DMS53 (cell line): ENCODE measurements at places on chromosomes 4 and X.

- DNase-seq: no peak
Observed at GRCh38 chrX:79259073-79259689, 108.0 kb downstream of the ITM2A start.

DNA sequence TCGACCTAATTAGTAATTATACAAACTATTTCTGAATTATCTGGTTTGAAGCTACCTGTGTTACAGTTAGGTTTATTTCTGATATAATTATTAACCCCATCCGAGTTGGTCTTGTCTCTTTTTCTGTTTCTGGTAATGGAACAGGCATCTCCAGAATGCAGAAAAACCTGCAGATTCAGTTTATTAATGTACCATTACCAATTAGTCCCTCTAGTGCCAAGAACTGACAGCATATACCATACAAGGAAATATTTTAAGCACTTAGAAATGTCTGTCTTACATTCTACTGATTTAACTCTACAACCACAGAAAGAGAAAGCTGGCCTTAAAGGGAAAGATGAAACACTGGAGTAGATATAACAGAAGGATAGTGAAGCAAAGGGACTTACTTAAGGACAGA, 570.6 kb downstream of the CENPC start:
- DNase-seq: no peak

DNA sequence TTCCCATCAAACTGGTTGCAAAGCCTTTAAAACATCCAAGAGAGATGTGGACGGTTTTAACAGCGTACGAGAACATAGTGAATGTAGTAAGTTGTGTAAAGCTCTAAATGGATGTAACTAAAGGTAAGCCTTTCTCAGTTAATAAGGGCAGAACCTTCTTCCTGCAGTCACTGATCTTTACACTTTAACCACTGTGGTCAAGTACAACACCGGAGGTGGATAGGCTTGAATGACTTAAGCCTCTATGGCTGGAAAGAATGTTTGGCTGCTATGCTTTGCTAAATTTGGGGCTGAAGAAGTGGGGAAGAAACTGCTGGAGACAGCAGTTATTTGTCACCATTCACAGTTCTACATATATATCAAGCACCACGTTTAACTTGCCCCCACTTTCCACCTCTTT, 285.1 kb upstream of the FMR1 start:
- DNase-seq: no peak

GRCh38 chrX:124829930-124830329, 483.6 kb downstream of the SH2D1A start:
- DNase-seq: peak; percentile 2

GRCh38 chrX:150203248-150203645, 159.9 kb upstream of the MAMLD1 start:
- DNase-seq: no peak

DNA sequence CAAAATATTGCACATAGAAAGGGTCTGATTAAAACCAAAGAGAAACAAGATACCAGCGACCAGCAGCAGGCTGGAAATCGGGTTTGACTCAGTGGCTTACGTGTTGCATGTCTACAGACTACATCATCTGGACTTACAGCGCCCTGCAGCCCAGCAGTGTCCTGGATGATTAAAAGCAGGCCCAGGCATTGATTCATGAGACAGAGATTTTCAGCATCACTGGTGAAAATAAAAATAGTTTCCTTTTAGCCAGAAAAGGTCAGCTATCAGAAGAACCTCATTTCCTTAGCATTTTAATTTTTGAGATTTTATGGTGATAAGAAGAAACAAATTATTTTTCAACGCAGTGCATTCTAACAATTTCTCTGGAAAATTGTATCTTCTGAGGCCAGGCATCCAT, 190.6 kb downstream of the PTTG2 start:
- no peak for DNase-seq

DNA sequence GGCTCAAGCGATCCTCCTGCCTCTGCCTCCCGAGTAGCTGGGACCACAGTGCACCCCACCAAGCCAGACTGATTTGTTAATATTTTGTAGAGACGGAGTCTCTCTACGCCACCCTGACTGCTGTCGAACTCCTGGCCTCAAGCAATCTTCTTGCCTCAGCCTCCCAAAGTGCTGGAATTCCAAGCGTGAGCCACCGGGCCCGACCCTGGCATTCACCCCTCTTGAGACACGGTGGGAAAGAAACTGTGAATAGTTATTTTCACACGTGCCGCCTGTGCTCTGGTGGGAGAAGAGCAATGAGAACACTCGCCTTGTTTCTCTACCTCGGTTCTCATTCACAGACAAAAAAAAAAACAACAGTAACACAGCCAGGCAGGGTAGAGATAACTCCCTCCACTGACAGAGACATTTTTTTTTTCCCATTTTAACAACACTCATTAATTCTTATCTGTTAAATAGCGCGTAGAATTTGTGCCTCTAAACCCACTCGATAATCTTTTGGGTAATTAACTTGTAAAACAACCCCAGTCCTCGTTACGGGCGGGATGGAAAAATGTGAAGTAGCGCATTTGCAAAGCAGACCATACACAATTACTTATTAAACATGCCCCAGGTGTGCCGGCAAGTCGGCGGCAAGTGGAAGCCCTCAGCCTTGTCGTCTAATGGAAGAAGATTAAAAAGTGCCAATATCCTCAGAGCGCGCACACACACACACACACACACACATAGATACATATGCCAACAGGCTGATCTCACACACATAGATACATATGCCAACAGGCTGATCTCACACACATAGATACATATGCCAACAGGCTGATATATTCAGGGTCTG, 103.3 kb downstream of the DHRSX start:
- no peak for DNase-seq

DNA sequence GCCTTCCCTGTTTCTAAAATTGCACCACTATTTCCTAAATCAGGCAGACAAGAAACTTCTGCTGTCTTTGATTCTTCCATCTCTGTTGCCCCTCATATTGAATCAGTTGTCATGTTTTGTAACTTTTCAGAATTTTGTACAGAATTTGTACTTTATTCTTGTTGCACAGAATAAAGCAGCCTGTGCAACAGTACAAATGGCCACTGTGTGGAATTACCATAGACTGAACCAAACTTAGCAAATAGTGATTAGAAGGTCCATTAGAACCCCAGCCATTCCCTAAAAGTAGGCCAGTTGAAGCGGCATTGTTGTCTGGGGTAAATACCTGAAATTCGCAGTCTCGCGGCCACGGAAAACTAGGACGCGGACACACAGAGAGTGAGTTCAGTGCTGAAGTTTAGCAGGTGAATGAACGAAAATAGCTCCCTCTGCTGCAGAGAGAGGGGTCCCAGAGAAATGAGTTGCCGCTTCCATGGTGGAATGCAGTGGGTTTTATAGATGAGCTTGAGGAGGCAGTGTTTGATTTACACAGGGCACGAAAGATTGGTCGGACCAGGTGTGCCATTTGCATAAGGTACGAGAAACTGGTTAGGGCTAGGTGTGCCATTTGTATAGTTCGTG, 71.8 kb downstream of the C4orf33 start:
- DNase-seq: no peak

GRCh38 chr4:83631066-83631465, 95.2 kb downstream of the GPAT3 start:
- no peak for DNase-seq

DNA sequence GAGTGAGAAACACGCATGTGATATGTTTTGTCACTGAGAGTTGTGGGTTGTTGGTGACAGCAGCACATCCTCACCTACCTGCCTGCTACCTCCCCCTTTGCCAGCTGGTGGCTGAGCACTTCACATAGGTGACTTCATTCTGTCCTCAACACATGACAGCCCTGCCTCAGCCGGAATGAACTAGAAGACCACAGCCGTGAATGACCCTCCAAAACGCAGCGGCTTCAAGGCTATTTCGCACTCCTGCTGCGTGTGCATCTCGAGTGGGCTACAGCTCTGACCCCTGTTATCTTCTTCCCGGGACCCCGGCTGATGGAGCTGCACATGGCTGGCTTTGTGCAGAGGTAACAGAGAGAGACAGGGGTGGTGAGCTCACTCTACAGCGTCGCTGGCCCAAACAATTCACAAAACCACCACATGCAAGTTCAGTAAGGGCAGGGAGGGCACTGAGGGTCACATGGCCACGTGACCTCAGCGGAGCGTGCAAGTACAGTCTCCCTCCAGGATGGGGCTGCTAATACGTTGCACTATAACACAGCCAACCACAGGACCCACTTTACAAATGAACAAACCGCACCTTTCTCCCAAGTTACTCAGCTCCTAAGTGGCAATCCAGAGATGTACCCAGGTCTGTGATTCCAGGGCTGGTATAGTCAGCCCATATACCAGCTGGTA, 6.3 kb upstream of the PPP2R2C start:
- peak; percentile 96 for DNase-seq
